Thoracic aorta (tissue), 2 donors: ENCODE measurements at places on chromosomes 6 and 20.

DNA sequence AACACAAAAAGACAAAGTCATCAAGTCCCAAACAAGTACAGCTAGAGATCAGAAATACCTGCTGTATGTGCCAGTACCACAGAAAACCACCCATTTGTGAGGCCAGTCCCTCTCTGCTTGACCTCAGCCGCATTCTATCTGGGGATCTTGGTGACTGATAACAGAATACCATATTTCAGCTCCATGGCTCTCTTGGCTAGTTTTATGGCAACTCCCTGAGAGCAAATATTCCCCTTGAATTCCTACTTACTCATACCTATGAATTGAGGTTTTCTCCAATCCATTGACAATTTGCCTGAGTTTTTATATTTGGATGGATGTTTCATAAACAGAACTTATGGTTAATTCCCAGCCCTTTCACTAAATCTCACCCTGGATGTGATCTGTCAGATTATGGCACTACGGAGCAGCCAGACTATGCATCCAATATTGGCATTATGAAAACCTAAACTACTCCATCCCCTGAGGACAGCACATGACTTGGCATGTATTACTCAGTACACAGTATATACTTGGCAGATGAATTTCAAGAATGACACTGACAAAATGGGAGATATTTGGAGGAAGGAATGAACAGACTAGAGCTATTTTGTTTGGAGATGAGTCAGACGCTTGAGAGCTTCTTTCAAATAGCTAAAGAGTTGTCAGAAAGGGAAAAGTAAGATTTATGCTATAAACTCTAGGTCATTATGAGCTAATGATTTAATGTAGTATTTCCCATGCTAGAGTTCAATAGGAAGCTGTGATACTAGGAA, 95.7 kb downstream of the PRDM1 start:
- no peak for DNase-seq

GRCh38 chr20:14566505-14566904, 229.1 kb upstream of the FLRT3 start:
- DNase-seq, result no peak

DNA sequence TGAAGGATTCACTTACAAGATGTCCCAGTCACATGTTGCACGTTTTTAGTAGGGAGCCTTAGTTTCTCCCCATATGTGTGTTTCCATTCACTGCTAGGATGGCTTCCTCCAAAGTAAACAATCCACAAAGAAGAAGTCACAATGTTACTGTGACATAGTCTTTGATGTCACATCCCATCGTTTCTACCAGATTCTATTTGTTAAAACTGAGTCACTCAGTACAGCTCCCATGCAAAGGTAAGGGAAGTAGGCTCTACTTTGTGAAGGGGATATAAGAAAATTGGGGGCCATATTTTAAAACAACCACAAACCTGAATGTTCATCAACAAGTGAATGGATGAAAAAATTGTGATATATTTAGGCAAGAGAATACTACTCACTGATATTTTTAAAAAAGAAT, at the start of the genes OR11A1 and OR2H1:
TSS of gene OR11A1 (minus strand) at position 101 of the 400 bp plus-strand sequence. CDS start 29,430 bp downstream, outside the sequence.
TSS of gene OR2H1 (plus strand) at position 185 of the 400 bp plus-strand sequence. CDS start 4,615 bp downstream, outside the sequence.
- DNase-seq, result no peak

- DNase-seq, result no peak
Measured at GRCh38 chr6:131967948-131968347, 16.8 kb upstream of the CCN2 start.

- DNase-seq, result no peak
Measured at GRCh38 chr6:97677626-97678025, 394.6 kb upstream of the MMS22L start.

- DNase-seq, result no peak
Measured at GRCh38 chr6:27053738-27054137, 193.8 kb upstream of the PRSS16 start.

GRCh38 chr6:22546236-22546635, 23.1 kb upstream of the HDGFL1 start:
- DNase-seq, result no peak

- DNase-seq, result no peak
Measured at GRCh38 chr6:3457710-3458602, 1.1 kb upstream of the SLC22A23 start.

DNA sequence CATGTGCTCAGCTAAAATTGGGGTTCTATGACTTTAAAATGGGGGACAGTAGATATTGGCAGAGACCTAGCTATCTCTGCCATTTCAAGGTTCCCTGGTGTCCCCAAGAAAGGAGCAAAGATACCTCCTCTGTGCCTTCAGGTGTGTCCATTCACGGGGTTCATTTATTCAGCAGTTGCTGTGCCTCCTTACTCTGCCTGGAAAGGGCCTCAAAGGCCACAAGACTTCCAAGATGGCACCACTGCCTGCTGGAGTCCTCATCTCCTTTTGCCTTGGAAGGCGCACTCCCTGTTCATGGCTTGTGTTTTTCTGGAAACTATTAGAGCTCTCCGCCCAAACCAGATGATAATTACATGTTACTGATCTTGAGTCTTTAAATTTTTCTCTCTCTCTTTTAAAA, 3.9 kb upstream of the ZBP1 start:
- no peak for DNase-seq

GRCh38 chr6:48150701-48151100, 39.7 kb upstream of the PTCHD4 start:
- DNase-seq, result no peak

GRCh38 chr6:44435500-44435899, 48.0 kb downstream of the CDC5L start:
- DNase-seq, result no peak

GRCh38 chr20:24388828-24389380, 80.5 kb upstream of the SYNDIG1 start:
- no peak for DNase-seq

- no peak for DNase-seq
Measured at GRCh38 chr6:9140951-9141460, 705.7 kb upstream of the SLC35B3 start.

DNA sequence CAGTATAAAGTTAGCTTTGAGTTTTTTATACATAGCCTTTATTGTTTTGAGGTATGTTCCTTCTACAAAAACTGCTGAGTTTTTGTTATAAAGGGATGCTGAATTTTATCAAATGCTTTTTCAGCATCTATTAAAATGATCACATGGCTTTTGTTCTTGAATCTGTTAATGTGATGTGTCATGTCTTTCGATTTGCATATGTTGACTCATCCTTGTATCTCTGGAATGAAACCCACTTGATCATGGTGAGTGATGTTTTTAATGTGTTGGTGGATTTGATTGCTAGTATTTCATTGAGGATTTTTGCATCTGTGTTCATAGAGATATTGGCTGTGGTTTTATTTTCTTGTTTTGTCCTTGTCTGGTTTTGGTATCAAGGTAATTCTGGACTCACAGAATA, 24.7 kb upstream of the BLCAP start:
- no peak for DNase-seq

- no peak for DNase-seq
Measured at GRCh38 chr6:41900861-41901260, 5.7 kb upstream of the USP49 start.

DNA sequence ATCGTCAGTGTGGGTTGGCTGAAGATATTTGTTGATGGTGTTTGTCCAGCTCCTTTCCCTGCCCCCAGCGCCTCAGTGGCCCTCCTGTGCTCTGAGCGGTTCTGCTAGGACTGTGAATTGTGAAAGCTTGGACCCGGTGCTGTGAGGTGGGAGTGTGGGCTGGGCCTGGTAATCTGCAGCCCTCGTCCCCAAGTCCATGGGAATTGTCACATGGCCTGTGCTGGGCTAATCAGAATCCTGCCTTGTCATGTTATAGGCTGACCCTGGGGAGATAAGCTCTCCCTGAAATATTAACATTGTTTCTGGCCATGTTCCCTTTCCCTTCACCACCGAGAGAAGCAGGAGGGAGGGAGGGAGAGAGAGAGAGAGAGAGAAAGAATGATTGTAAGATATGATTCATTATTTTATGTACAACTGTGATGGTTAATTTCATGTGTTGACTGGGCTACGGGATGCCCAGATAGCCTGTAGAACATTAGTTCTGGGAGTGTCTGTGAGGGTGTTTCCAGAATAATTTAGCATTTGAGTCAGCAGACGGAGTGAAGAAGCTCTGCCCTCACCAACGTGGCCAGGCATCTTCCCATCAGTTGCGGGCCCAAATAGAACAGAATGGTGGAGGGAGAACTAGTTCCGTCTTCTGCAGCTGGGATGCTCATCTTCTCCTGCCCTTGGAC, 62.4 kb downstream of the TFAP2C start:
- DNase-seq, result no peak

- no peak for DNase-seq
Measured at GRCh38 chr6:112202639-112203341, 51.6 kb downstream of the LAMA4 start.

DNA sequence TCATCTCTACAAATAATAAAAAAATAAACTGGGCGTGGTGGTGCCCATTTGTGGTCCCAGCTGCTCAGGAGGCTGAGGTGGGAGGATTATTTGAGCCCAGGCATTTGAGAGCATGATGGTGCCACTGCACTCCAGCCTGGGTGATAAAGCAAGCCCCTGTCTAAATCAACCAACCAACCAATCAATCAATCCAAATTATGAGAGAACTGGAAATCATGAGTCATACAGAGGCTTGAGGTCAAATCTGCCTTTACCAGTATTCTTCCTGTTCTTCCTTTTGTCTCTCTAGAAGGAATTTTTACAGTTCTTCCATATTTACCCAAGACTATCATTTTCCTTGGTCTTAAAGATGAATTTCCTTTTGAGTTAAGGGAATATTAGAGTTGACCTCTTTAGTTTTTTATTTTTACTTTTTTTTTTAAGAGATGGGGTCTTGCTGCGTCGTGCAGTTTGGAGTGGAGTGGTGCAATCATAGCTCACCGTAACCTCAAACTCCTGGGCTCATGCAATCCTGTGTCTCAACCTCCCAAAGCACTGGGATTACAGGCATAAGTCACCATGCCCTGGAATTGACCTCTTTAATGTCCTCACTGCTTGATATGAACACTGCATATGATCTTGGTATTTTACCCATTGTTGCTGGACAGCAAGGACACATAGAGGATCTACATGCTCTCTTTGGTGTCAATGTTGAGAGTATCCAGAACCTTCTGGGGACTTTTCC, 44.1 kb upstream of the TXNDC5 start:
- no peak for DNase-seq

GRCh38 chr6:73329201-73329600, 24.9 kb downstream of the DPPA5 start:
- DNase-seq, result no peak

DNA sequence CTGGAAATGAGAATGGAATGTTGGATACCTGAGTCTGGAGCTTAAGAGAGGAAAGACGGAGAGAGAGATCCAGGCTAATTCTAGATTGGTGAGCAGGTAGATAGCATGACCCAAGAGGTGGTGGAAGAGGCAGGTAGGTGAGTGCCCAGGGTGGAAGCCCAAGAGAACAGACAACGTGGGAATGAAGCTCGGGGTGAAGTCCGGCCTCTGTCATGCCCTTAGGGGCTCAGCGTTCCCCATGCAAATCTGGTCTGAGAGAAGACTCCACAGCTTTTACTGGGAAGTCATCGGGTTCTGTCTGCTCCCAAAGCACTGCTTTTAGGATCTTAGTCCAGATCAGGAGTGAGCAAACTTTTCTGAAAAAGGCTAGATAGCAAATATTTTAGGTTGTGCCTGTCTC, 3.6 kb downstream of the NELFCD start:
- no peak for DNase-seq

- no peak for DNase-seq
Measured at GRCh38 chr6:97524811-97525210, 241.8 kb upstream of the MMS22L start.

- no peak for DNase-seq
Measured at GRCh38 chr20:11754451-11754850, 163.2 kb upstream of the BTBD3 start.

DNA sequence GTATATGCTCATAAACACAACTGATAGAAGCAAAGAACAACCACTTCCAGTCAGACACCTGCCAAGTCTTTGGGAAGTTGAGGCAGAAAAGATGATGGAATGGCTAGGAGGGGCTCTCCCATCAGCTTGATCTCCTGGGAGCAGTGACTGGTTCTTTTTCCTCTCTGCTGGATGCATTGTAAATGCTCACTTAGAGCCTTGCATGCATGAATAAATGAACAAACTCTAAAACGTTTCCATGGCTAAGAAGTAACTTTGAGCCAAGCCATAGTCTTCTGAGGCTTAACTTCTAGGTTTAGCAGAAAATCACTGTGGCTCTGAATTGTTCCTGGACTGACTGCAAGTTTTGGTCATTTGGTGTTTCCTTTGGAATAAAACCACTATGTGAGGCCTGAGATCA, 166.4 kb upstream of the CITED2 start:
- DNase-seq, result no peak

DNA sequence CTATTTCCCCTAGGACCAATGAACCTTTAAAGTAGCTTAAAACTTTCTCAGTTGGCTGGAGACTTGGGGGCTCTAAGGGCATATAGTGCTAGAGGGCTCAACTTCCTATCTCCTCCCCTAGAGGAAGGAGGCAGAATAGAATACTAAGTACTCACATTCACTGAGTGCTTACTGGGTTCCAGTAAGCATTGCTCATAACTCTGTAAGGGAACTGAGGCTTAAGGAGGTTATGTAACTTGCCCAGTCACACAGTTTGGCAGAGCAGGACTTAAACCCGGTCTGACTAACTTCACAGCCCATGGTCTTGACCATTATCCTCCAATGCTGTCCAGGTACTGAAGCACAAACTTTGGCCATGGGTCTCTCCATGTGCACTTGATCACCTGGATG, 12.5 kb downstream of the SESN1 start:
- DNase-seq, result no peak

- DNase-seq, result no peak
Measured at GRCh38 chr6:165599121-165599520, 63.9 kb downstream of the PDE10A start.

GRCh38 chr20:6007094-6007528, 46.7 kb downstream of the LRRN4 start:
- DNase-seq, result no peak

DNA sequence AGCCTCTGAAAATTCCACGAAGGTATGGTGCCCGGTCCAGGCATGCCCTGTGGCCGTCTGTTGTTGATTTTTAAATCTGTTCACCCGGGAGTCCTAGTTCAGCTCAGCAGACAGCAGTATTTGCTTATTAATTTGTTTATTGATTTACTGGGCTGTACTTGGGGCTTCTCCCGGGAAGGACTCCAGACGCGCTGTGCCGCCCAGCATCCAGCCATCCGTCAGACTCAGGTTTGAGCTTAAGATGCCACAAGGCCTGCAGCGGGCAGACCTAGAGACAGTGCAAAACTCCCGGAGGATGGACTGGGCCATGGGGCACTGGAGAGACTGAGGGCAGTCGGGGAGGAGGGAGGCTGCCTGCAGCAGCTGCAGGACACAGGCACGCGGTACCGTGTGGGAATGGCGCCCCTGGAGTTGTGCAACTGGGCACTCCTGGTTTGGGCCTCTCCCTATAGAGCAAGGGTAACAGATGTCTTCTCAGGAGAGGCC, 17.3 kb upstream of the CCDC167 start:
- no peak for DNase-seq

DNA sequence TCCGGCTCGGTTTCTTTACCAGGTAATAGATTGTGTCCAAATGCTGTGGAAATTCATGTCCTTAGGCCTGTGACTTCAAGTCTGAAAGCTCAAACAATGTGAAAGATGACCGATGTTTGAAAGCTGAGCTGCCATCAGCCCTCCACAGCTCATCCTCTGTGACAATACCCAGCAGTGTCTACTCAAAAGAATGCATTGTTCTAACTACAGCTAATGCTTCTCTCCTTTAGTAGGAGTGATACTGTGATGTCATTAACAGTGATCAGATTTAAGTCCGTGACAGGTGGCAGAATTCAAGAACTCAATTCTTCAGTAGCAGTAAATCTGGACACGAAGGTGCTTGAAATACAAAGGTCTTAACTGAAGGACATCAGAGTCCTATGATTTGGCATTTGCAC, 97.3 kb downstream of the RCAN2 start:
- DNase-seq, result no peak
